Activated T-helper 1 cell treated with Interleukin-2 at 50 U/mL for 16 hours (primary cell): ENCODE measurements at places on chromosomes 7 and 10.

DNA sequence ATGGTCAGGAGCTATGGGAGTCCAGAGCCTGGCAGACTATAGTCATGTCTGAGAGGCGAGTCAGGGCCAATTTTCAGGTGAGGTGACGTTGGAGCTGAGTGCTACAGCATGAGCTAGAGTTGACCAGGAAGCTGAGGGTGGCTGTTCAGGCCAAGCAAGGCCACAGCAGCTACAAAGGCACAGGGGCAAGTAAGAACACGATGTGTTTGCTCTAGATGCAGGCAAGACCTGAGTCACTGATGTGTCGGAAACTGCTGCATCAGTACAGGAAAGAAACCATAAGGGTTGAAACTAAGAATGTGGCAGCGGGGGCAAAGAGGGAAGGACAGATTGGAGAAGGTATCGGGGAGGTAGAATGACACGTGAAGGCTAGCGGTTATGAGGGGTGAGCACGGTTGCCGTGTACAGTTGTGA is 11.8 kb upstream of the RRP12 start:
- no peak for DNase-seq

DNA sequence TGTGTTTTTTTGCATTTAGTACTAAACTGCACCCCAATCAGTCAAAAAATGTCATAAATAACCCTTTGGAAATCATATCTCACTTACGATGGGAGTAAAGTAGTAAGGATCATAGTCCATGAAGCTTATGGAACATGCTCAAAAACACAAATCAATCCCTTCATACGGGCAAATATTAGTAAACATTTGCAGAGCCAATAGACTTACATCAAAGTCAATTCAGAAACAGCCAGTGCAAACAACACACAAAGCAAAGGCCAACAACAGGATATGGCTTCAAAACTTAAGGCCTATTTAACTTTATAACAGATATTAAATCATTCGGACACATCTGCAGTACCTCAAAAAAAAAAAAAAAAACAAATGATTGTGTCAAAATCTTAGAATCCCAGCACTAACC is 32.1 kb downstream of the SGCE start:
- no peak for DNase-seq

- DNase-seq, result peak; percentile 11
Observed at GRCh38 chr7:114921631-114922025, 266 bp upstream of the MDFIC start.

GRCh38 chr7:3432911-3433310 is 131.9 kb downstream of the SDK1 start:
- no peak for DNase-seq

- no peak for DNase-seq
Observed at GRCh38 chr7:71871446-71871845, 540.7 kb downstream of the CALN1 start.

DNA sequence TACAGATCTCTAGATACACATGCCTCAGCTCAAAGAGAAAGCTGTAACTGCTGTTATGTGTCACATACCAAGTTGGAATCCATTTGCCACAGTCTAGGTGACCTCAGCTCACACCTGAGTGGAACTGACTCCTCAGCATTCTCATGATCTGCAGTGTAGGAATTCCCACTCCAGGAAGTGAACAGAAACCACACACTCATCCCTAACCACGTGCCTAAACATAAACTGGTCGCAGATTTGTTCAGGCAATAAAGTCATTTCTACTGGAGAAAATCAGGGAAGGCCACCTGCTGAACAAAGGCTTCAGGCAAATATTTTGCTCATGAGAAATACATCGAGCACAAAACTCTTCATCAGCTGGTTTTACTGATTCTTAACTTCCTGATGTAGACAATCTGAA is 23.0 kb upstream of the ZMYND11 start:
- DNase-seq, result no peak

- no peak for DNase-seq
Observed at GRCh38 chr10:88092973-88093372, 229.5 kb downstream of the PTEN start.

- DNase-seq, result no peak
Observed at GRCh38 chr7:117715784-117716445, 157.3 kb downstream of the CTTNBP2 start.
